Fibroblast of lung (primary cell): ENCODE measurements at places on chromosomes 2 and 18.

DNA sequence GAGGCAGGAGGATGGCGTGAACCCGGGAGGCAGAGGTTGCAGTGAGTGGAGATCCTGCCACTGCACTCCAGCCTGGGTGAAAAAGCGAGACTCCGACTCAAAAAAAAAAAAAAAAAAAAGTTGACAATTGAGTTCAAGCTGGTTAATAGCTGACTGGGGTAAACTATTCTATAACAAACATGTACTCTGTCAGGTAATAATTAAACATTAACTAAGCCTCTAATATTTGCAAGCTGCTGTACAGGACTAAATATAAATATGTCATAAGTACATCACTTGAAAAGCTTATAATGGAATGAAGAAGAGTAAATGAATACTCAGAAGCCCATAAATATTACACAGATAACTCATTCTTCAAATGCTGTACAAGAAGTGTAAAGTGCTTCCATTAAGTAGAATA, 190.4 kb upstream of the CRIM1 start:
- DNase-seq = no peak

DNA sequence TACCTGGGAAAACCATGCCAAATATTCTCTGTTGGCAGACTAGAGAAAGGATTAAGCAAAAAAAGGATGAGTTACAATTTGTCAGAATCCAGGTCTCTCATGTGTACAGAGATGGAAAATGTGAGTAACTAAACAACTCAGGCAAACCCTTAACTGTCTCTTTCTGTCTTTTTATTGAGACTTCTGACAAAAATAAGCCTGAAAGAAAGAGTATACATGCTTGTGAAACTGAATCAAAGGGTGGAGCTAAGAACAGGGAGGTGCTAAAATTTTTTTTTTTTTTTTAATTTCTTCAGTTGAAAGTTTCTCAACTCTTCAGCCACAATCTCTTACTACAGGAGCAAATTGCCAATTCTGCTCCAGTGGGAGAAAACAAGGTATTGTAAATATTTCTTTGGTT, at the start of gene SERPINB10:
Gene SERPINB10, plus strand, starts transcription at position 295 of the 400 bp plus-strand sequence. CDS start 7,553 bp downstream, outside the sequence.
- DNase-seq = no peak

- DNase-seq = no peak
Measured at GRCh38 chr2:21924640-21925285, 801.0 kb downstream of the TDRD15 start.

- DNase-seq = no peak
Measured at GRCh38 chr2:172381275-172382027, 45.9 kb upstream of the ITGA6 start.

GRCh38 chr2:23826040-23826439, 100.9 kb downstream of the ATAD2B start:
- DNase-seq = no peak

GRCh38 chr2:207135340-207135739, 30.4 kb downstream of the KLF7 start:
- peak; percentile 47 for DNase-seq

DNA sequence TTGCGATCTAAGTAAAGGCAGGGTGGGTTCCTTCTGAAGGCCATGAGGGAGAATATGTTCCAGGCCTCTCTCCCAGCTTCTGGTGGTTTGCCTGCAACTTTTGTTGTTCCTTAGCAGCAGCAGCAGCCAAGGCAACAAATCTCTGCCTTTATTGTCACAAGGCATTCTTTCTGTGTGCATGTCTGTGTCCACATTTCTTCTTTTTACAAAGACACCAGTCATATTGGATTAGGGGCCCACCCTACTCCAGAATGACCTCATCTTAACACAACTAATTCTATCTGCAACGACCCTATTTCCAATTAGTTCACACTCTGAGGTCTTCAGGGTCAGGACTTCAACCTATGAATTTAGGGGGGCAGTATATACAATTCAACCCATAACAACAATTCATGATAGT, 587.5 kb downstream of the XIRP2 start:
- DNase-seq = no peak

DNA sequence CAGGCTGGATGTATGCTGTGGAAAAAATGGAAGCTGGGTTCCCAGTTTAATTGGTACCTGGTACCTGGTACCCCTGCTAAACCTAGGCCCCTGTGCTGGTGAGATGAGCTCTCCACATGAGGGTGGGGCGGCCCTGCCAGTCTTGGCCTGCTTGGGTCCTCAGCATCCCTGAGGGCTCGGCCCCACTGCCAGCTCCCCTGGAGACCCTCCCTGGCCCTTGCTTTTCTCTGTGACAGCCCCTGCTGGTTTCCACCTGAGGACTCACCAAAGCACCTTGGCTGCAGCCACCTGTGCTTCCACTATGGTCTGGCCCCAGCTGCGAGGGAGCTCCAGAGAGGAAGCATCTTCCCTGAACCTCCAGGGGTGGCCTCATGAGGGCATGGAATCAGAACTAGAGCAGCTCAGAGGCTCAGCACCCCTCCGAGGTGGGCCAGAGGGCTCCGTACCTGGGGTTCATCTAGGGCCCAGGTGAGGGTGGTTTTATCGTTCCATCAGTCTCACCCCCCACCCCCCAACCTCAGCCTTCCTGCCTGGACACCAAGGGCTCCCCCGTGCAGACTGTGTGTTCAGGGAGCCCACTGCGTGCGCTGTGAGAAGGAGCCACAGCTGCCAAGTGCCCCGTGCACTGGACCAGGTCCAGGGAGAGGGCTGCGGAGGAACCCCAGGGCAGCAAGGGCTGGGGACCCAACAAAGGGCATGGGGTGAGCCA, 23.7 kb upstream of the HDAC4 start:
- no peak for DNase-seq

- no peak for DNase-seq
Measured at GRCh38 chr2:49937432-49937831, 783.1 kb upstream of the FSHR start.

- no peak for DNase-seq
Measured at GRCh38 chr2:10019602-10020400, 23.5 kb upstream of the KLF11 start.

DNA sequence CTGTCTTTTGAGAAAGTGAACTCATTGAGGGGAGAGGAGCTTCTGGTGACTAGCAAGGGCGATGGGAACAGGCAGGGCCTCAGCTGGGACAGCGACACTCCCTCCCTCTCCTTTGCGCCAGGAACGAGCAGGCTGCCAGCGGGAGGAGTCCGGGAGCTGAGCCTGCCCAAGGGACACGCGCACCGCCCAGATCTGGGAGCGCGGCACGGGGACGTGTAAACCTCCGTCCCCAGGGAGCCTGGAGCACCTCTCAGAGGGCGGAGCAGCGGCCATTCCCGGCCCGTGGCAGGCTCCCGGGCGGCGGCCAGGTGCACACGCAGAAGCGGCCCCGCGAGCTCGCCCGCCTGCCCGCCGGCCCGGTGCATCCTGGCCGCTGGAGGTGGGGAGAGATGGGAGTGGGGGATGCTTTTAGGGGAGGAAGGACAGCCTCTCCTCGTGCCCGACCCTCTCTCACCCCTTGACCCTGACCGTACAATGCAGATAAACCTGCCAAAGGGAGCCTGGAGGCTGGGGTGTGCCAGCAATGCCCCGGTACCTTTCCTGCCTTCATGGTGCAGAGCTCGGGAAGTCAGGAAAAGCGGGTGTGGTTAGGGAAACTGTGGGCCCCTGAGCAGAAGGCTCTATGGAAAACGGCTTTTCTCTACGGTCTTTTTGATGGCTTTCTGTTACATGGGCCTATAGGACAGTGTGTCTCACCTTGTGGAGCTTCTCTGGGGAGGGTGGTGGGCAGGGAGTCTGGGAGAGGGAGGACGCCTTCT, 2.2 kb downstream of the AQP4 start:
- DNase-seq = no peak

DNA sequence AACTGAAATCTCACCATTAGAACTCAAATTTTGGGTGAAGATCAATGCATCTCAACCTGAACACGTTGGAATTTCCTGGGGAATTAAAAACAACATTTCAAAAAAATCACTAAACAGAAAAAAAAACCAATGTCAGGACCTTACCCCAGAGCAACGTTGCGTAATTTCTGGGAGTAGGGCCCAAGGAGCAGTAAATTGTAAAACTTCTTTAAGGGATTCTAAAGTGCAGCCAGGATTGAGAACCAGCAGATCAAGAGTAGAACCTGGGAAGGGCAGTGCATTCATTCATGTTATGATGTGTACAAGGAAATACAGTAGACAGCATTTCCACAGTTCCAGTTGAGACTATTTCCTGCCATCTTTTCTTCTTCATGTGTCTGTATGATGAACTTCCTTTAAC, 56.9 kb downstream of the RHBDD1 start:
- no peak for DNase-seq

DNA sequence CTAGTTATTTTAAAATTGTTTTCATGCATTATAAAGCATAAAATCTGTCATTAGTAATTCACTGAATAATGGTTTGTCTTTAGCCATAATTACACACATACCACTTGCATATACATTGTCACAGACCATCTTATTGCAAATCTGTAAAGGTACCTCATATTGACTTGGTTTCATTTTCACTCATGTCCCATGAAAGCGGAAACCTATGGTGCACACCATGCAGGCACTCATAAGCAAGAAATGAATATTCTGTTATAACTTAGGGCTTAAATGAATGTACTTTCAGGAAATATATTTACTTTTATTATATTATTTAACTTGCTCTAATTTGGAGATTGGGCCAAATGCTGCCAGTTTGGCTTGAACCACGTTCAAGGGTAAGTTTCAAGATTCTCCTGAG, 29.2 kb upstream of the STK17B start:
- DNase-seq = no peak

DNA sequence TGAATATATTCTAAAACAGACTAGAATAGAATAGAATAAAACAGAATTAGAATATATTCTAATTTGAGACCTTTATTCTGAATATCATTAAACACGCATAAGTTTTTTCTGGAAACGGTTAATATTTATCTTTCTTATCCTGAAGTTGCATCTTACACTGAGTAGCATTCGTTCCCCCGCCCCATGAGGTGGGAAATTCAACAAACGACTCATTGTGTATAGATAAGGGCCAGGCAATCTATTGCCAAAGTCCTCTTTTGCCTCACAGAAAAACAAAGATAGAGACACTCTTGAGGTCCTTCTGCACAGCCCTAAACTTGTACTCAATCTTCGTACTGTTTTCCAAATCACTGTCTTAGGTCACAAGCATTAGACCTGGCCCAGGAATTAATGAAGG, 98.1 kb downstream of the COL6A3 start:
- DNase-seq = peak; percentile 71
